ENCODE measurements at places on chromosomes 5 and 9.

DNA sequence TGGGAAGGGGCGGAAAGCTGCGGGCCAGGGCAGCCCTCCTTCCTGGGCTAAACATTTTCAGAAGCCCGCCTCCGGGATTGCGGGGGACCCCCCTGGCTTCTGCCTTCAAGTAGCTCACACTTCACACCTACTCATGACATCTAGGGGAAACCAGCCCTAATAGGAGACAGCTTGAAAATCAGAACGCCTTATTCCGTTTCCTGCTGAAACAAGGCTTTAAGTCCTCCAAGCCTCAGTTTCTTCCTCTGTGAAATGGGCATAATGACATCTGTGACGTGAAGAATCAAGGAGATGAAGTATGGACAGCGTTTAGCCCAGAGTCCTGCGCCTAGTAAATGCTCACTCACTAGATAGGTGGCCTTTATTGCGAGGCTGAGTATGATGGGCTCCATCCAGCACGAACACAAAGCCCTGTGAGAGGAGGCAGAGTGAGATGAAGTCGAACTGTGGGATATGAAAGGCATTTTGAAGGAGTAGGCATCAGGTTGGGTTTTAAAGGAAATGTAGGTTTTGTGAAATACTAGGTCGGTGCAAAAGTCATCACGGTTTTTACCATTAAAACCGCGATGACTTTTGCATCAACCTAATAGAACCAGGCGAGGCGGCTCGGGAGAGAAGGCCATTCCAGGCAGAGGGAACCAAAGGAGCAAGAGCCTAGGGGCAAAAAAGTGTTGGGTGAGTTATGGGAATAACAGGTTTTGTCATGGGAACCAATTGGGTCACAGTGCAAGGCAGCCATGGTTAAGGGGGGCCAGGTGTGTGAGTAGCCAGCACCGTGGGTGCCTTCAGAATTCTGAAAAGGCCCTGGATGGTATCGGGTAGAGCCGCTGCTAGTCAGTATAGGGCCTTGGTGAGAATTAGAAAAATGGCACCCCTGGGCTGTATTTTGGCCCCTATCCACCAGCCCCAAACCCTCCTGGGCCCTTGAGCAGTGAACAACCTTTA, 1.0 kb upstream of the TSC1 start:
- no peak for DNase-seq

DNA sequence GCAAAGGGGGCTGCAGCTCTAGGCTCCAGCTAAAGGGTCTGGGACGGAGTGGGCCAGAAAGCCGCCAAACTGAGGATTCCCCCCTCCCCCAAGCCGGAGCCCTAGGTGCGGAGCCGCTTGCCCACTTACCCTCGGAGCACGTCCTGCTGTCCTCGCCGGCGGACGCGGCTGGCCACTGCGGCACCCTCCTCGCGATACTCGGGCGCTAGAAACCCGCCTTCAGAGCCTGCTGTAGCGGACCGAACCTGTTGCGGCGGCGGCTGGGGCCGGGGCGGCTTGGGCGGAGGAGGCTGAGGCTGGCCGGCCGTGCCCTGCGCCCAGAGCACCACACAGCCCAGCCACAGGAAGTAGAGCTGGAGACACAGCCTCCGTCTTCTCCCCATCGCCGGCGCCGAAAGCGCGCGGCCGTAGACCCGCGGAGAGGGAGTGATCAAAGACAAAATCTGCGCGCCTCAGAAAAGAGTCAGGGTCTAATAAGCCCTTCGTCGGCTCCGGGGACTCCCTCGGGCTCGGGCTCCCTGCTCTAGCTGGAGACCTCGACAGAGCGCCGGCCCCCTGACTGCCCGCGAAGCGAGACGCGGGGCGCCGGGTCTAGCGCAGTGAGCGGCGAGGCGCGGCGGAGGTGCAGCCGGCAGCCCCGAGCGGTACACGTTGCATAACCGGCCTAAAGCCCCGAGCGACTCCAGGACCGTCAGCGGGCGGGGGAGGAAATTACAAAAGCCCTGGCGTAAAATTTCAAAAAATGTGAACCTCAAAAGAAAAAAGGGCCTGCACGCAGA, 635 bp downstream of the FBN2 start:
- DNase-seq = no peak

GRCh38 chr5:59553992-59554391, 339.5 kb downstream of the PDE4D start:
- DNase-seq = no peak

DNA sequence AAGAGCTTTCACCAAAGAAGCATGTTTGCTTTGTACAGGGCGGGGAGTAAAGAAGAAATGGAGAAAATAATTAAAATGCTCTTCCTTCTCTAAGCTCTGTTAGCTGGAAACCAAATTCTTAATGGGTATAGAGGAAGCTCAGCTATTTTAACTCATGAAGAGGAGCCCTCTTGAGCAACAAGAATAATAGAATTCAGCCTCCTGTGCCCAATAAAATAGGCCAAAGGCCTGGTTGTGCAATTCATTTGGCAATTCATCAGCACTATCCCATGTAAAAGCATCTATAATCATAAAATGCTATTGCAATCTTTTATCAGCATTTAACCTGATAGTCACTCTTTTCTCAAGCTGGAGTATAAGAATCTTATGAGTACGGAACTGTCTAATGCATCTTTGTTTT, 133.6 kb upstream of the CDH6 start:
- DNase-seq = no peak

DNA sequence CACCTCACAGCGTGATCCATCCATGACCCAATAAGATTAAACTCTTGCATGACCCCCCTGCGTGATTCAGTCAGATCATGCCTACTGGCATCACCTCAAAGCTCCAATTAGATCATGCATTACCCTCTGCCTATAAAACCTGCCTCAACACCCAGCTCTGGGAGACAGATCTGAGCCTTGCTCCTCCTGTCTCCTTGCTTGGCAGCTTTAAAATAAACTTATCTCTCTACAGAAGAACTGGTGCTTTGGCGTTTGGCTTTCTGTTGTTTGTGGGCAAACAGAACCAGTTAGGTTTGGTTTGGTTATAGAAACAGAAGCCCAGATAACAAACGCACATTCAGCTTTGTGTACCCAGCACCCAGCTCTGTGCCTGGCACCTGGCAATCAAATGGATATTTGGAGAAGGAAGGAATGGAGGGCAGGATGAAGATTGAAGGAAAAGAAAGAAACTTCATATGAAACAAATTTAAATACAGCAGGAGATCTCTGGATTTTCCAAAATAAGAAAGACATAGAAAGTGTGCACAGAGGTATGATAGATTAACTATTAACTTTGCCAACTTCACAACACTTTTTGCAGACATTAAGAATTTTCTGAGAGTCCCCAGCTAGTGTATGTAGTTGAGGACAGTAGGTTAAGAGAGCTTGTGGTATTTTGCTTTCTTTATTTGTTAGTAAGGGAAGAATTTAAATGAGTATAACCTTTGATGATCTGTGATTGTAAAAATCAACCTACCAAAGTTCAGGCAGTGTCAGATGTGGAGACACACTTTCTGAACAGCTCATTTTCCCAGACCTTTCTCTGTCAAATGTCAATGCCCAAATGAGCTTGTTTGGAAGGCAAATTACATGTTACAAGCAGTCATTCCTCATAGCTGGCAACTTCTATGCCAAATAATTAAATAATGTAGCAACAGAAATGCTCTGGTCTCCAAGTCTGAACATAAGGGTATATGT, 102.1 kb upstream of the ASTN2 start:
- DNase-seq = no peak

GRCh38 chr5:154368041-154368800, 77.6 kb upstream of the SAP30L start:
- DNase-seq = no peak

GRCh38 chr9:73613092-73613701, 461.5 kb downstream of the ANXA1 start:
- no peak for DNase-seq

GRCh38 chr5:158301186-158301585, 442.2 kb upstream of the CLINT1 start:
- DNase-seq = no peak

- no peak for DNase-seq
Observed at GRCh38 chr5:57725658-57726504, 243.3 kb upstream of the ACTBL2 start.

DNA sequence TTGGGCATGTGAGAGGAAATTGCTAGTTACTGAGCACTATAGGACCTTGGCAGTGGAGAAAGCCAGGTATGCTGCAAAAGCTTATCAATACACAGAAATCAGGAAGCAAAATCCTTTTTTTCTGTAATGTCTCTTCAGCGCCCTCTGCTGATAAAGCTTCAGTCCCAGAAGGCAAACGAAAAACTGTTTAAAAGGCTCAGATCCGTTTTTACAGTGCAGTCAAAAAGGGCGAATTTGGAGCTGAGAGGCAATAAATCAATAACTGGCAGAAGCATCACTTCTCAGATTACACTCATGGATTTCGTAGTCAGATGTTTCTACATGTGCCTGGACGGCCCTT, 1.1 kb upstream of the MAN2A1 start:
- peak; percentile 47 for DNase-seq

DNA sequence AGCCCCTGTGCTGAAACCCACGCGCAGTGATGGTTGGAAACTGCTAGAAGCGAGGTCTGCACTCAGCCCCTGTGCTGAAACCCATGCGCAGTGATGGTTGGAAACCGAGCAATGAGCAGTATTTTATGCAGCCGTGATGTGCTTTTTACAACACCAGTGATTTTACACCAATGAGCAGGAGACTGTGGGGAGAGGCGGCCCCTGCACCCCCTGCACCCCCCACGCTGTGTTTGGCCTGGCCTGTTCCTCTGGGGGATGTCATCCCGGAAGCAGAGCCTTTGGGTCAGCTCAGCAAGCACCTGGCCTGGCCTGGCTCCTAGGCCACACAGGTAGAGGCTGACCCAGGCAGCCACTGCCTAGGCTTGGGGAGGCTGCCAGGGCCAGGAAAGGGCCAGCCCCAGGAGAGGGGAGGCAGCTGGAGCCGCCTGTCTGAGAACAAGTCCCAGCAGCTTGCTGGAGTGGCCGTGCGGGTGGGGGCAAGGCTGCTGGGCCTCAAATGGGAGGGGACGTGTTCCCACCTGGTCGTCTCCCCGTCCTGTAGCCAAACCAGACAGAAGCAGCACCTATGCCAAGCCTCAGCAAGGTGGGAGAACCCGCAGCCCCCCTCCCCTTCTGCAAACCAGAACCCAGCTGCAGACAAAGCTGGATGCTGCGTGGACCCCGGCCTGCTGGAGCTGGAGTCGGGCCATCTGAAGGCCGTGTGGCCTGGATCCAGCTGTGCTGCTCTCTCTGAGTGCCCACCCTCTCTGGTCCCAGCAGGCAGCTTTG, 46.8 kb downstream of the DBH start:
- no peak for DNase-seq

DNA sequence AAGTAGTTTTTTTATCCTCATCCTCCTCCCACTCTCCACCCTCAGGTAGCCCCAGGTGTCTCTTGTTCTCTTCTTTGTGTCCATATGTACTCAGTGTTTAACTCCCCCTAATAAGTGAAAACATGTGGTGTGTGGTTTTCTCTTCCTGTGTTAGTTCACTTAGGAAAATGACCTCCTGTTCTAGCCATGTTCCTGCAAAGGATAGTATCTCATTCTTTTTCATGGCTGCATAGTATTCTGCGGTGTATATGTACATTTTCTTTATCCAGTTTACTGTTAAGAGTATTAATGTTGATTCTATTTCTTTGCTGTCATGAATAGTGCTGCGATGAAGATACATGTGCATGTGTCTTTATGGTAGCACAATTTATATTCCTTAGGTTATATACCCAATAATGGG, 68.4 kb upstream of the RANBP3L start:
- DNase-seq = no peak

All from CD4-positive, alpha-beta T cell treated with Interleukin-1 beta for 1 hour (primary cell).